ENCODE measurements at places on chromosomes 2 and 18. TPM values are rescaled to one million over a fixed set of nuclear protein-coding genes. Genes with fewer than 3 reads are reported as not detected.

FOXD4L1 gene
- total RNA-seq = 0.69 TPM

GCKR gene
- 0.69 TPM for total RNA-seq

UGT1A10 gene
- total RNA-seq = not detected

DHX57 gene
- total RNA-seq = 51.4 TPM

HOXD4 gene
- not detected for total RNA-seq

C1GALT1C1L gene
- 0.92 TPM for total RNA-seq

LAMA1 gene
- total RNA-seq = 22.1 TPM

DNAH6 gene
- total RNA-seq = 16.1 TPM

MLPH gene
- 0.69 TPM for total RNA-seq

DYNAP gene
- not detected for total RNA-seq
